ENCODE measurements at places on chromosomes 7 and 10.
A peak's percentile ranks its signal among the peaks of the same experiment; 100 is the strongest.

- DNase-seq: no peak
Observed at GRCh38 chr10:117894339-117894738, 152.4 kb downstream of the RAB11FIP2 start.

DNA sequence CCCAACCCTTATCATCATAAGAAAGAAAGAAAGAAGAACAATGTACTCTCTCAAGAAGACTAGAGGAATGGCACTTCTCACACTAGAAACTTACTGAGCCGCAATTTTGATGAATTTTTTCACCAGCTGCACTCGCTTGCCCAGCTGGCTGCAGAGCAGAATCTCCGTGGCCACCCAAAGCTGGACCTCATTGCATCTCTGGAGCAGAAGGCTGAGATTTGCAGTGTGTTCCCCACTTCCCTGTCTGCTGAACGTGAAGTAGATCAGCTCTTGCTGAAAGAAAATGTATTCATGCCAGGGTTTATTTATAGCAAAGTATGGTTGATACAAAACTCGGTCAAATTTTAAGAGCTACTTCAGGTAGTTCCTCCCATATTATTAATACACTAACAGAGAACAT, 199.3 kb upstream of the CDCA7L start:
- no peak for DNase-seq

GRCh38 chr7:155741805-155742204, 70.5 kb downstream of the SHH start:
- no peak for DNase-seq

GRCh38 chr10:29798921-29799690, 164.3 kb upstream of the SVIL start:
- no peak for DNase-seq

DNA sequence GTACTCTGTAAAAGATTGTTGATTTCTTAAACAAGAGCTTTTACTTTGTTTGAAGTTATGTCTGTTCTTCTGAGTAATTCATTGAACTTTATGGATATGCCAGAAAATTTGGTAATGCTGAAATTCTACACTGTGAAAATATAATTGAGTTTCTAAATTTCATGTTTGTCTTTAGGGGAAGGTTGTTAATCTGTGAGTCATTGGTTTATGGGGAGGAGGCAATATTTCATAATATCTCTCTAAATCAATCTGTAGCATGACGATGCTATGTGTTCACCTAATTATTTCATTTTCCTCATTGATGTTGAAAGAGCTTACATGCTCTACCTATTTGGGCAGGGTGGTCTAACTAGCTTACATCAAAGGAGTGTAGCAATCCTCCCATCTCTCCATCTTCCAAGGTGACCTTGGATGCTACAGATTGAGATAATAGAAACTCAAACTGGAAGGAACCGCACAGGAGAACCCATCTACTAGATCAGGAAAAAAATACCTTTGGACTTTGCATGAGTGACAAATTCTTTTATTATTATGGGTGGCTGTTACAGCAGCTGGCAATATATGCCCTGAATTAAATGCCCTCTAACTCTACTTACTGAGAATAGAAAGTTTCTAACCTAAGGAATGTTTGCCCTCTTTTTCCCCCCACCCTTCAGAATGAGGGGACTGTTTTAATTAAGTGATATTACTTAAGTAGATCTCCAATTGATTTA, 8.4 kb upstream of the SNX13 start:
- DNase-seq: no peak

DNA sequence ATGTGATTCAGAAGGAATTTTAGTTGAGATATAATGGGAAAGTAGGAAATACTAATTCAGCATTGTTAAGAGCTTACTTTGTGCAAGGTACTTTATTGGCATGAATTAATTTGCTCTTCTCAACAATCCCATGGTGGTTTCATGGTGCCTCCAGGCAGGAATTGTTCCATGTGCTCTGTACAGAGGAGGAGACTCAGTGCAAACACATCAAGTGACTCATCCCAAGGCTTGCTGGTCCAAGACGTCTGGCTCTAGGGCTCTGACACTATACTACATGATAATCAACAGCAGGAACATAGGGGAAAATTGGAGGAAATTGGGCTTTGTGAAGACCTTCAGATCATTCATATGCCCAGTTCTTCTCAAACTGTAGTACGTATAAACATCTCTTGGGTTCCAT, 66.5 kb upstream of the PRKG1 start:
- no peak for DNase-seq

GRCh38 chr10:63007112-63007511, 126.0 kb upstream of the NRBF2 start:
- DNase-seq: no peak

GRCh38 chr7:133477791-133478190, 224.9 kb downstream of the EXOC4 start:
- no peak for DNase-seq

- DNase-seq: peak; percentile 20
Observed at GRCh38 chr10:101301111-101301731, 52.7 kb upstream of the BTRC start.

DNA sequence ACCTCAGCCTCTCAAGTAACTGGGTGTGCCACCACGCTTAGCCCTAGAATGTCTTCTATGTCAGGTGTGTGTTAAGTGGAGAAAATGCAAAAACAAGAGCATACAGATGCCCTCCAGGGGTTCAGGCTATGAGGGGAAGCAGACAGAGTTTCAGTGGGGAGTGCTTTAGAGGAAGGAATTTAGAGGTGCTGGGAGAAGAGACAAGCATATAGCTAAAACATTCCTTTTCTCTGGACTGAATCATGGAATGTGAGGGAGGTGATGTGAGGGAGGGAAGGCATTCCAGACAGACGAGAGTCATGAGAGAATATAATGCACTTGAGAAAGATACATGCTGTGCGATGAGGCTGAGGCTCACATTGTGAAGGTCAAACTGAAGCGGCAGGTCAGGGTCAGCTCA, 6.6 kb upstream of the ZNF786 start:
- DNase-seq: no peak

GRCh38 chr10:501596-501995, 187.9 kb downstream of the DIP2C start:
- DNase-seq: no peak

- no peak for DNase-seq
Observed at GRCh38 chr7:1924258-1924817, 254.3 kb downstream of the ELFN1 start.

DNA sequence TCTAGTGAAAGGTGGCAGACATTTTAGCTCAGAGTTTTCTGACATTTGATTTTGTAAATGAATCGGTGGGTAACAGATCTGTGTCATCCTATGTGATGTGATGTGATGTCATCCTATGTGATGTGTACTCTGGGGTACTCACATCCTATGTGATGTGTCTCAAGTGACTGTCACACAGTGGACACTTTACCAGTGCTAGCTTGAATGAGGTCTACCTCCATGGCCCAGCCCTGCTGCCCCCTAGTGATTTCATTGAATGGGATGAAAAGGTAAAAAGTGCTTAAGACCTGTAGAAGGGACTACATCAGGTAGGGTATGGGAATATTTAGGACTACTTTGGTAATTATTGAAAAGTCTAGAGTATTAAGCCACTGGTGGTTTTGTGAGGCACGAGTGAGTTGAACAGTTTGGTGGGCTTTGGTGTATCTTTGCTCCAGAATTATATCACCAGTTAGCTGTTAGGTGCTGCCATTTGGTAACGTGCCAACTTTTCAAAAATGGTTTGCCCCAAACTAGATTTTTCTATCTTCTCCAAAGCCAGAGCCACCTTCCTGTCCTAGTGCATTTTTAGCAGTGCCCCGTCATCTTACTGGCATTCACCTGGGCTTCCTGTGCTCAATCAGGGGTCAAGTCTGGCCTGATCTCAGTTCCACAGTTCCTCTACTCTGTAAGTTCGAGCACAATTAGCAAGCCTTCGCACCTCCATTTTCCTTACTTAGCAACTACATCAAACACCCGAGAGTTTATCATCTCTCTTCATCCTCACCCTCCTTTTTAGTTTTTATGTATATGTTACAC, 9.7 kb downstream of the EIF4H start:
- no peak for DNase-seq

GRCh38 chr7:29344334-29344978, 149.9 kb downstream of the CHN2 start:
- DNase-seq: no peak

DNA sequence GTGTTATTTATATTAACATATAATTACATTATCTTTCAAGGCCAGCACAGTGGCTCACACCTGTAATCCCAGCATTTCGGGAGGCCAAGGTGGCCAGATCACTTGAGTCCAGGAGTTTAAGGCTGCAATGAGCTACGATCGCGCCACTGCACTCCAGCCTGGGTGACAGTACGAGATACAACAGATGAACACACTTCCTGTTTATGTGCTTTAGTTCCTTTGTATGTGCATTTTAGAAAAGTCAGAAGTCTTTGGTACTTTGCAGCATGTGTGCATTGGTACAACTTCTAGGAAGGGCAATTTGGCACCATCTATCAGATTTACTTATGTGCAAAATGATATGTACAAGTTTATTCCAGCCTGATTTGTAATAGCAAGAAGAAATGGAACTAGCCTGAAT, 13.3 kb downstream of the SLC35G1 start:
- no peak for DNase-seq

- no peak for DNase-seq
Observed at GRCh38 chr10:49614242-49615198, 683 bp downstream of the CHAT start.

- no peak for DNase-seq
Observed at GRCh38 chr10:98920360-98920759, 315.3 kb downstream of the HPSE2 start.

DNA sequence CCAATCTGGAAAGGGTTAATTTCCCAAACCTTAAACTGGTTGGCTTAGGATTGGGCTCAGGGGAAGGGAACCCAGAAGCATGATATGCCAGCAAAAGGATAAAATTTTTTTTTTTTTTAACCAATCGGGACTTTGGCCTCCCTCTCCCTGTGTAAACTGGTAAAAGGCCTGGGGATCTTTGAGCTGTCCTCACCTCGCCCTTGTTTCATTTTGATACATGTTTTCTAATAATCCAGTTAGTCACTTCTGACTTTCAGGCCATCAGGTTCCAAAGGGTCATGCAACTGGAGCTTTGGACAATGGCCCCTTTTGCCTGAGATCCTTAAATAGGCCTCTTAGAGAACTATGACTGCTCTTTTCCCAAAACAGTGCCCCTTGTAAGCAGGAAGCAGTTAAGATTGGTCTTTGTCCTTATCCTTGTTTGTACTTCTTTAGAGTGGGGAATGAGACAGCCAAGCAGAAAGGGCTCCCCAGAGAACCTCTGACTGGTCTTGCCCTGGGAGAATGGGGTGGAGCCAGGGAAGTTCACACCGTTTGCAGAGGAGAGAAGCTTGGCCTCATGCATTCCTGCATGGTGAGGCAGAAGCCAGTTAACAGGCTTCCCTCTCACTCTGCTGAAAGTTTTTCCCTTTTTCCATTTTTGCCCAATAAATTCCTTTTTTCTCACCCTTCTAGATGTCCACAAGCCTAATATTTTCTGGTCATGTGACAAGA, 424.2 kb upstream of the CNTNAP2 start:
- DNase-seq: no peak

- DNase-seq: no peak
Observed at GRCh38 chr7:107544848-107545591, 18.7 kb downstream of the COG5 start.

- DNase-seq: no peak
Observed at GRCh38 chr7:101174322-101174854, 5.7 kb downstream of the NAT16 start.

- DNase-seq: no peak
Observed at GRCh38 chr7:103686763-103687162, 240.8 kb upstream of the SLC26A5 start.

DNA sequence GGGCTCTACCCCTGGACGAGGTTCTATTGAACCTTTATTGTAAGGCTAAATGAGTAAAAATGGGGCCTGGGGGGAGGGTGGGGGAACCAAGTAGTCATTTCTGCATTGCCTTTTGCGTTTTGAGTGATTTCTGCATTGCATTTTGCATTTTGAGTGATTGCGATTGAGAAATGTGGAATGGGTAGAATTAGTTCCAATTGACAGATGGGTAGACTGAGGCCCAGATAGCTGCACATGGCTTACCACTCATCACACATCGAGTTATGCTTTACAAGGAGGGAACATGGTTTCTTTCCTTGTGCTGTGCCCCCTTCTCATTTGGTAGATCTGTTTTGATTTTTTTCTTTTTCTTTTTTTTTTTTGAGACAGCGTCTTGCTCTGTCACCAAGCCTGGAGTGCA, 858.7 kb downstream of the TYW1 start:
- no peak for DNase-seq

DNA sequence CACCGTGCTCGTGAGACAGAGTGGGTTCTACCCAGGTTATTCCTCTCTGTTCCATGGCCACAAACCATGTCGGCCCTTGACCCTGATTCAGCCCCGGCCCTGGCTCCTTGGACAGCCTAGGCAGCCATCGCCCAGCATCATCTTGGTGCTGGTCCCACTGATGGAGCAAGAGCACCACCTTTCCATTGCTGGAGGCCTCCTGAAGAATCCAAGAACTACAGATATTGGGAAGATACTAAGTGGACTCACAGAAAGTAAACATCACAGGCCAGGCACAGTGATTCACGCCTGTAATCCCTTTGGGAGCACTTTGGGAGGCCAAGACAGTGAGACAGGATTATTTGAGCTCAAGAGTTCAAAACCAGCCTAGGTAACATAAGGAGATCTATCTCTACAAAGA, 125.1 kb downstream of the NT5C2 start:
- DNase-seq: no peak

- no peak for DNase-seq
Observed at GRCh38 chr7:12623885-12624498, 53.5 kb downstream of the SCIN start.

GRCh38 chr10:75542084-75542483, 110.7 kb downstream of the LRMDA start:
- DNase-seq: no peak

DNA sequence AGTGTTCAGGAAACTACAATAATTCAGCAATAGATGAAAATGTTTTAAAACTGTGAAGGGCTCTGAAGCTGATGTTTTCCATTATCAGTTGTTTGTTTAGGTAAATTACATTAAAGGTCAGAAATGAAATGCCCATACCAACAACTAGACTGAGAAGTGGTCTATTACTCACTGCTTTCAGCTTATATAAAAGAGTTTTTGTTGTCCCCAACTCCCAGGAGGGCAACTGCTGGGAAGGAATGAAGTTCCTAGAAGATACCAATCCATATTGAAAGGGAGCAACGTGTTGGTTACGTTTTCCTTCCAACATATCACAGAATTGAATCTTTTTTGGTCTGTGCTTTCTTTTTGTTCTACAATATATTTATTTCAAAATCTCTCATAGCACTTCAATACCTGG, 330.6 kb upstream of the LRRN3 start:
- DNase-seq: no peak

DNA sequence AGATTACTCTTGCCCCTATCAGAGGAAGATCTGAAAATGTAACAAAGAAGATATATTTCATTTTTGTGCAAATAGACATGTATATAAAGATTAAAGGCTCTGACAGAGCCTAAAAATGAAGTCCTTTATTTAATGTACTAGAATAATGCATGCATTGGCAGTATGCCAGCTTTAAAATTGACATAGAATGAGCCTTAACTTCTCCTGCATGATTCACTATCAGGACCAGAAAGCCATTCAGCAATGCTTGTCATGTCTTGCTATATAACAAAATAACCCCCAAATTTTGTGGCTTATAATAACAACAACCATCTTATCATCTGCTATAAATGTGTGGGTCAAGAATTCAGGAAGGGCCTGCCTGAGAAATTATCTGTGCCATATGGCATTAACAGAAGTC, 411.9 kb downstream of the GRM8 start:
- DNase-seq: no peak

GRCh38 chr7:73726083-73726466, 6.6 kb upstream of the STX1A start:
- no peak for DNase-seq

Measured in stimulated activated CD4-positive, alpha-beta T cell treated with anti-CD3 and anti-CD28 coated beads, Interleukin-15, amount 100 ng/mL, for 1 hour (primary cell).